GM20000 (cell line): ENCODE measurements at places on chromosomes 2 and 18.

DNA sequence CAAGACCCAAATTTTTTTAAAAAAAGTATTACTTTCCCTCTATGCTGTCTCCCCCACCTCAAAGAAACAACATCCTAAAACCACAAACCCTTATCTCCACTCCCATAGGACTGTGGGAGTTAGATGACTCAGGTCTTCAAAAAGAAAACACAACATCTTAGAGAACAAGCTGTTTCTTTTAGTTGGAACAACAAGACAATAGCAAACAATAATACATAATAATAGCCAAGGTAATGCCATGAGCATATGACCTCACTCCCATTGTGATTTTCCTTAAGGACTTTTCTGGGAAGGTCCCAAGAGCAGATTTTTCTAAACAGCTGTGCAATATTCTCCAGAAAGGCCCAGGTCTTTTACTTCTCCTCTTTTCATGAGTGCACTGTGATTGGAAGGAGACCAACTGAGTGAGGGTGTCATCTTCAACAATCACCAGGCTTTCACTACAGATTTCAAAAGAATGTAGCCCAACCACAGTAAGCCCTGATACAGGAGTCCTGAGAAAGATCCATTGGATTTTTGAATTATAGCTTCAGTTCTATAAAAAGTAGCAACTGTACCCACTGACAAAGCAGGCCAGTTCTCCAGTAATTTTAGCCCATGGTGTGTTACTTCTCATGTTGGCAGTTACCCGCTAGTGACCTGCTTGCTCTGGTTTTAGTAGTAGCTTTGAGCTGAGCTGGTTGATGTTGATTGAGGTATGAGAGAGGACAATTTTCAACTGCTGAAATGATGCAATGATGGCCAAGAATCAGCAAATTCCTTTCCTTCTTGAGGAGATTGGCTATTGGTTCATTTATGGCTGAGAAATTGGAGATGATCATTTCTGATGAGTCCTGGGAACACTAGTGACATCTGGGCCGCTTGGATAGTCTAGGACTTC, 144.5 kb upstream of the TCF4 start:
- DNase-seq = no peak

DNA sequence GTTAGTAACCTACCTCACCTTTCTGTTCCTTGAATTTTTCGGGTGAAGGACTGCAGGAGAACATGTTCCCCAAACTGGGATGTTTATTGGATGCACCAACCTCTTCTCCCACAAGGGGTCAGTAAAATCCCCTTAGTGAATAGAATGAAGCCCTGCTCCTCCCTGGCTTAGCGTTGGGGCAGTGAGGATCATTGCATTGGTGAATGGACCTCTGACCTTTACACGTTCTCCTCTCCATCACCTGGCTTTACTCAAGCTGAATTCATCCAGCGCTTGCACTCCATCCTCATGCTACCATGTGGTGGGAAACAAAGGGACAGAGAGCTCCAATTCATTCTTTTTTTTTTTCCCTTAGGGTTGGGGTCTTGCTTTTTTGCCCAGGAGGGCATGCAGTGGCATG, 157.2 kb downstream of the MIB1 start:
- DNase-seq = peak; percentile 67

DNA sequence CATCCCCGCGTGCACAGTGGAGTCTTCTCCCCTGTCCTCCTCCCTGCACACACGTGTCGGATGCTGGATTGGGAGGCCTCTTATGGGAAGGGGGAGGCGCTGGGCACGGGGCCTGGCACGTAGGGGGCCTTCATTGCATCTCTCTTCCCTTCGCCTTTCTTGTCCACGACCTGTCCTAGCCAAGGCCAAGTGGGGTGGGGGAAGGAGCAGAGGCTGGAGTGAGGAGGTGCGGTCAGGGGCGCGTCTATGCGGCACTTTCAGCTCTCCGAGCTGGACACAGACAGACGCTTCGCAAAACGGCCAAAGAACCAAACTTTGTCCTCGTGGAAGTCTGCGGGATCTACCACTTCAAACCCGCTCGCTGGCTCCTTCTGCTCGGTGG, 13.4 kb downstream of the ALPG start:
- no peak for DNase-seq

GRCh38 chr18:62437235-62438017, 85.4 kb upstream of the ZCCHC2 start:
- DNase-seq = no peak

GRCh38 chr2:213980883-213981282, 430.0 kb upstream of the VWC2L start:
- DNase-seq = no peak

DNA sequence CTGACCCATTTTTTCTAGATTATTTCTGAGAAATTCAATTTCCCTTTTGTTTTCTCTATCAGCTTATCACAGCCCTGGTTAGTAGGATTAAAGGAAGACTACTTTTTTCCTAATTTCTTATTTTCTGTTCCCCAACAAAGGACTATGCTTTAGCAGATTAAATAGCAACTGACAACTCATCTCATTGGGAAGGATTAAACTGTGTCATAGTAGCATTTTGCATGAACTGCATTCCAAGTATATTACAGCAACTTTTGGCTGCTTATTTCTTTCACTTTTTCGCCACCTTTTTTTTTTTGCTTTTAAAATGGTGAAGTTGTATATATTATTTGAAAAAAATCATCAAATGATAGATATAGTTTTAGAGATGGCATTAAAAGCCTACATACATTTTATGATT, 570.3 kb downstream of the FBXO15 start:
- DNase-seq = no peak

GRCh38 chr2:220277445-220277975, 650.1 kb downstream of the SLC4A3 start:
- no peak for DNase-seq

- DNase-seq = no peak
These were observed 6.8 kb upstream of the RHOB start for GRCh38 chr2:20440001-20440560.

DNA sequence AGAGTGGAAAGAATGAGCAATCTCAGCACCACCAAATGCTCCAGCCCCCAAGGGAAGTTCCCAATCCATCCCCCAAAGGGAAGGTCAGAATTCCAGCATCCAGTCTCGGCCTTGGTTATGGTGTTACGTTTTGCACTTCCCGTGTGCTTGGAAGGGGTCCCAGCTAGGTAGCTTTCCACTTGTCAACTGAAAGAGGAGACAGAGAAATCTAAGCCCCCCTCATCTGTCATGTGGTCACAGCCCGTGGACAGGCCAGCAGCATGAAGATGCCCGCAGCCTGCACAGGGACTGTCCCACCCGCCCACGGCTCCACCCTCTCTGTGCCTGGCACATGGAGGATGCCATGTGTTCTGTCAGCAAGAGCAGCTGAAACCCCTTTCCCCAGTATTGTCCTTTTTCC, 32.1 kb downstream of the RHOB start:
- no peak for DNase-seq

- DNase-seq = no peak
These were observed 112.3 kb downstream of the AGAP1 start for GRCh38 chr2:235606004-235606715.

- peak; percentile 28 for DNase-seq
These were observed 353.8 kb downstream of the RND3 start for GRCh38 chr2:150133623-150134022.

DNA sequence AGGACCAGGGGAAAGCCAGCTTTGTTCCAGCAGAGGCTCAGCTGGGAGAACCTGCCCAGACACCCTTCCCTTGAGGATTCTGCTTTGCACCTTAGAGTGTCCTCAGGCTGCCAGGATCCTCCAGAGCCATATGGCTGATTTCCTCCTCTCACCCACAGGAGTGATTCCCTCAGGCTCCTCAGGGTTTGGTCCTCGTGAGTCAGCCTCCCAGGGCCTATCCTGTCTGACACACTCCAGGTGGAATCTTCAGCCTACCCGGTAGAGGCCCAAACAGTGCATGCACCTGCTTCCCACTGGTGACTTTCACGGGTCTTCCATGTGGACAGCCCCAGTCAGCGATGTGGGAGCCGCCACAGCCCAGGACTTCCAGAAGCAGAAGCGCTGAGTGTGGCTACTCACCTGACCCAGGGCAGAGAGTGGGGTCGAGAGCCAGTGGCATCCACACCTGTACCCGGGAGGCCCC, 73.3 kb downstream of the TFCP2L1 start:
- no peak for DNase-seq

DNA sequence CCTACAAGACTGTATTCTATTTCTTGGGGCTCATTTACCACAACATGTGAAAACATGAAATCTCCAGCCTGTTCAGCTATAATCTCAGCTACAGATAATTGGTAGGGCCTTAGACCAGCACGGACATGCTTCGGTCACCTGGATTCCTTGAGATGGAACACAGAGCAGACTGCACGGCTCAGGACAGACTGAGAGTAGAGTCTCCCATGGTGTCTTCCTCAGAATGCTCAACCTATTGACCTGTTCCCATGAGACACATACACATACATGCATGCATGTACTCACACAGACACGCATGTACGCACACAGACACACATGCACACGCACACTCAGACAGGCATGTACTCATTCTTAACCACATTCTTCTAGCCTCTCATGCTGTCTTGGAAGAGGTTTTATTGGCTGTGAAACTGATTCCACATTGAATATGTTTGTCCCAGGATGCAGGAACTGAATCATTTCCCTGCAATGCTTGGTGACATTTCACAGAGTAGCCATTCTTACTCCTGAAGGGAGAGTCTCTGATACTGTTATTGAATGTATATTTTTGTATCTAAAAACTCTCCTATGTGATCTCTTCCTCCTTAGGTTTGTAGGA, 23.5 kb upstream of the BZW1 start:
- no peak for DNase-seq

GRCh38 chr2:54560146-54560881, 104.2 kb downstream of the SPTBN1 start:
- DNase-seq = peak; percentile 81

DNA sequence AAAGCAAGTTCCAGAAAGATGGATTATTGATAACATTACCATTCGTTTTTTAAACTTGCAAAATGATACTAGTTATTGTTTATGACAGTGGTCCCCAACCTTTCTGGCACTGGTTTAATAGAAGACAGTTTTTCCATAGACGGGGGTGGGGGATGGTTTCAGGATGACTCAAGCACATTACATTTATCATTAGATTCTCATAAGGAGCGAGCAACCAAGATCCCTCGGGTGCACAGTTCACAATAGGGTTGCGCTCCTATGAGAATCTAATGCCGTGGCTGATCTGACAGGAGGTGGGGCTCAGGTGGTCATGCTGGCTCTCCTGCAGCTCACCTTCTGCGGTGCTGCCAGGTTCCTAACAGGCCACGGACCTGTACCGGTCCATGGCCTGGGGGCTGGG, 86.2 kb downstream of the BCL2 start:
- DNase-seq = no peak

DNA sequence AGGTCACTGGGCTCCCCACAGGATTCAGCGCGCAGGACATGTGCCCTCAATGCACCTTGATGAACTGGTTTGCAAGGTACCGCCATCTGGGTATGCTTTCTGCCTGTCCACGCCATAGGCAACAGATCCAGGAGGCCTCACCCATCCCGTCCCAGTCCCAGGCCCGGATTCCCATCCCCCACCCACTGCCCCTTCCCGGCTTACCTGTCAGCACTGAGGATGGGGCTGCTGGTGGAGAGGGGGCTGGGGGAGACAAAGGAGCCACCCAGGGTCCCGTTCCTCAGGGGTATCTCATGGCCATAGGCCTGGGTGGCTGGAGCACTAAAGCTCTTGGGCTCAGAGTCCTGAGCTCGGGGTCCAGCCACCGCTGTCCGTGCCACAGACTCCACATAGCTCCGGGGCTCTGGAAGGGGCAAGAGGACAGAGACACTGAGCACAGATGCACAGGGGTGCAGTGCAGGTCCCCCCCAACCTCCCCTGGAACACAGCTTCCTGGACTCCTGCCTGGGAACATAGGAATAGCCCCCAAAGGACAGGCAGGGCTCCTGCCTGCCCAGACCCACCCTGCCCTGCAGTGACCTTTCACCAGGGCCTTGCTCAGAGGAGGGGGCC, 181.2 kb downstream of the TNS1 start:
- no peak for DNase-seq

DNA sequence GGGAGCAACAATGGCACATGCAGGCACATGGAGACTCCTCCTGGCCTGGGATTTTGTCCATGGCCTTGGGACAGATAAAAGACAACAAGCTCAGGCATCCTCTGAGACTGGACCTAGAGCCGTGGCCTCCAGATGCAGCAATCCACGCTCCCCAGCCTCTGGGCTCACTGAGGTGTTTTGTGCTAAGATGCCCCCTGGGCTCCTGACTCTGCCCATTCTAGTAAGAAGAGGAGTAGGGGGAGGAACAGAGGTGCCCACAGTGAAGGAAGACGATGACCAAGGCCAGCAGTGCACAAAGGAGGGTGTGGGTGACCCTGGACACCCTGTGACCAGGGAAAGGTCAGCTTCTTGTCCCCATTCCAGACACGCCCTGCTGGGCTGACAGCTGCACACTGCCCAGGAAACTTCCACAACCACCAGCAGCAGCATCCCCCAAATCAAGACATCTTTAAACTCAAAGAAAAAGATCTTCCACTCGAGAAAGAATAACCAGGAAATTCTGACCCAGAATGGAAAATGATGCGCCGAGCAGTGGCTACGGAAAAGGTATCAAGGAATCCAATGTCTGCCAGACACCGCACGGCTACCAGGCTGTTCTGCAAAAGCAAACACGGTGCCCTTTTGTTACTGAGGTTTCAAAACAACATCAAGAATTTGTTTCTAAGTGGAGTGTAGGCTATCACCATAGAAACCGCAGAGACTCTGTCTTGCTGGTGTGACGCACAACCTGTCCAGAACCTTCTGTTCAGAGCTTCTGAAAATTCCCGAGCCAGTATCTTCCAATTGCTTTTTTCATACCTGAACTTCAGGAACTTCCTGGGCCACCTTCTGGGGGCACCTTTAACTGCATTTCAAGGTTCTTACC, 65.5 kb downstream of the ZNF516 start:
- no peak for DNase-seq

GRCh38 chr2:227206406-227206805, 42.0 kb downstream of the COL4A3 start:
- DNase-seq = no peak

DNA sequence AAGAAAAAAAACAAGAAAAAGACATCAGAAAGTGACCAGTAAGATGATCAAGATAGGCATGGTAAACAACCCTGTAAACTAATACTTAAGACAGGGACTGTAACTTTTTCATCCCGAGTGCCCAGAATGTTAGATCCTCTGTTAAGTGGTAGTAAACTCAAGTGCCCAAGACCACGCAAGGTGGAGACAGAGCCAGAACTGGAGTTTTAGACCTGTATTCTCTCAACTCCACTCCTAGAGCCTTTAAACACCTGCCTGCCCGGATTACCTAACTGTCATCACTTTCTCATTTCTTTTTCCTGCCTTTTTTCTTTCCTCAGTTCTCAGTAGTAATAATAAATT, 75.2 kb upstream of the CDCA7 start:
- DNase-seq = no peak

- no peak for DNase-seq
These were observed 563.8 kb downstream of the TDRD15 start for GRCh38 chr2:21687589-21687988.

DNA sequence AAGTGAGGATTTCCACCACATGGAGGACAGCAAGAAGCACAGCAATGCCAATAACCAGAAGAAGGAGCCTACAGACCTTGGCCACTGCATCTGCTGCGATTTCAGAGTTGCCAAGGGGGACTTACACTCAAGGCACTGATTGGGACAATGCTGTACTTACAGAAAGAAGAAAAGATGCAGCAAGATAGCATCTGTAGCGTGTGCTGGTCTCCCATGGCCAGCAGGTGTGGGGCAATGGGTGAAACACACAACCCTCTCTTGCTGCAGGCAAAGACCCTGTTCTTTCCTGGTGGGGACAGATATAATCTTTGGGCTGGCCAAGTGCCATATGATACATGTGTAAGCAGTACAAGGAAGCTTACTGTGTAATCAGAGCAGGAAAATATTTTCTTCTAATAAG, 85.4 kb upstream of the GPR45 start:
- DNase-seq = no peak

GRCh38 chr2:33146102-33146501, 199.3 kb downstream of the LTBP1 start:
- no peak for DNase-seq
